ENCODE measurements at places on chromosomes 1 and 21.

GRCh38 chr1:177780096-177780700 lies 189.7 kb downstream of the SEC16B start:
- DNase-seq = no peak

DNA sequence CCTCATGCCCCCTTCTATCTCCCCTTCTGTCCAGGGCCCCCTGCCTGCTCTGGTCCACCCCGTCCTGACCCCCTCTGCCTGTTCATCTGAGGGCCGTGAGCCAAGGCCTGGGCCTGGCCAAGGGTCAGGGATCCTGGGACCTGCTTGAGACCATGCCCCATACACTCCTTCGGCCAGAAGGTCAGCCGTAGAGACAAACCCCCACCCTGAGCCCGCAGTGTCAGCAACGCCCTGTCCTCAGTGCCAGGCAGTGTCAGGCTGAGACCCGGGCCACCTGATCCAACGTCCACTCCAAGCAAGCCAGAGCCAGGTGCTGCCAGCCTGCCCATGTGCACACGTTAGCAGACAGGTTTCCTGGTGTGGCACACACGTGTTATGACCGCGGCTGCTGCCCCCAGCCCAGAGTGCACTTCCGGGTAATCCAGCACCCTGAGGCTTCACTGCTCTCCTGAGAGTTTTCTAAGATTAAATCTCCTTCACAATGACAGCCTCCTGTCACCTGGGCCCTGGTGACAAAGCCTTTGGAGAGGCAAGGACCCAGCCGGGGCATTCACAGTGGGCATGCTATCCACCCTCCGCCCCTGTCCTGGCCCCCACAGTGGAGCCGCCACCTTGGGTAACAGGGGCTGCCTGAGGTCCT lies 10.1 kb upstream of the SAMD11 start:
- no peak for DNase-seq

- no peak for DNase-seq
These were observed 7.8 kb downstream of the PLOD1 start for GRCh38 chr1:11942280-11942679.

- DNase-seq = no peak
These were observed 5.9 kb downstream of the OTUD3 start for GRCh38 chr1:19888112-19888511.

GRCh38 chr21:32007456-32007855 lies 134.6 kb downstream of the HUNK start:
- DNase-seq = no peak

GRCh38 chr21:45088116-45088515 lies 13.7 kb downstream of the ADARB1 start:
- no peak for DNase-seq

All from CD4-positive, alpha-beta T cell treated with Interleukin-15 for 1 hour (primary cell).